ENCODE measurements at places on chromosomes 12 and 14.

- no peak for DNase-seq
These were observed 14.9 kb upstream of the SCAF11 start for GRCh38 chr12:46005151-46005797.

DNA sequence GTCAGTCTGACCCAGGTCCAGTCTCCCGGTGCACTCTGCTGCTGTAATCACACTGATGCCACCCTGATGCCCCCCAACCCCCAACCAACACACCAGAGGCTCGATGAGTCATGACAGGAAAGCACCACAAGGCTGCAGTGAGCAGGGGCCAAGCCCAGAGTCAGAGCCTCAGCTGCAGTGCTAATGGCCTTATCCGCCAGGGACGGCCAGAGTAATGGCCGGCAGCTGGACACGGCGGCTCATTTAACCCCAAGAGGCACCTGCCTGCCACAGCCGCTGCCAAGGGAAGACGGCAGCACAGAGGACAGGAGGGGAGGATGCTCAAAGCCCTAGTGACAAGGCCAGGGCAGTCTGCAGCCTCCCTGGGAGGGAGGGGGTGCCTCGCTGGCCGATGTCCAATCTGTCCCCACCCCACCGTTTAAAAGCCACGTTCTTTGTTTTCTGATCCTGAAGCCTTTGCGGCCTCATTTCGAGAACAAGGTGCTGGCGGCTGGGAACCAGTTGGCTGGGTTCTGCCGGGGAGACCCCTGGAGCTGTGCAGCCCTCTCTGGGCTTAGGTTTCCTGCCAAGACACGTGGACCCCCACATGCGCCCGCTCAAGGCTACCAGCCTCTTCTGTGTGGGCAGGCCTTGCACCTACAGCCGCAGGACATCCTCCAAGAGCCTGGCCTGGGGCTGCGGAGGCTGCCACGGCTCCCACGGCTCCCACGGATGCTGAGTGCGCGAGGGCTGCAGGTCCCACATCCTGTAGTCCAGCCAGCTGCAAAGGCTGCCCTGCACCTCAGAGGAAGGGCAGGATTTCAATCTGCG, 13.1 kb downstream of the CCDC85C start:
- no peak for DNase-seq

DNA sequence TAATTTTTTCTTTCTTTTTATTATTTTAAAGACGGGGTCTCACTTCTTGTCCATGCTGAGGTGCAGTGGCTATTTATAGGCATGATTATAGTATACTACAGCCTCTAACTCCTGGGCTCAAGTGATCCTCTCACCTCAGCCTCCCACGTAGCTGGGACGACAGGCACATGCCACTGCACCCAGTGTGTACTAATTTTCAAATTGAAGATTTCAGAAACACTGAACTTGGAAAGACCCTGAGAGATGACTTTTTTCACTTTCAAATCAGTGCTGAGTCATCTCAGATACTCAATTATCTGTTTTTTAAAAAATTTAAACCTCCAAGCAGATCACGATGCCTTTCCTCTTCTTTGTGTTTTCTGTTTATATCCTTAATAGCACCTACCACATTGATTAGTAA, 53.7 kb upstream of the COCH start:
- no peak for DNase-seq

GRCh38 chr14:28467611-28468010, 299.0 kb upstream of the FOXG1 start:
- no peak for DNase-seq

GRCh38 chr14:80426683-80427082, 215.4 kb upstream of the DIO2 start:
- DNase-seq: no peak

GRCh38 chr12:2842948-2843347, 8.1 kb upstream of the NRIP2 start:
- no peak for DNase-seq

GRCh38 chr12:104426926-104427546, 29.7 kb upstream of the CHST11 start:
- DNase-seq: no peak

GRCh38 chr12:11543457-11544158, 105.9 kb upstream of the ETV6 start:
- no peak for DNase-seq

GRCh38 chr14:85057221-85057620, 472.7 kb upstream of the FLRT2 start:
- DNase-seq: no peak

DNA sequence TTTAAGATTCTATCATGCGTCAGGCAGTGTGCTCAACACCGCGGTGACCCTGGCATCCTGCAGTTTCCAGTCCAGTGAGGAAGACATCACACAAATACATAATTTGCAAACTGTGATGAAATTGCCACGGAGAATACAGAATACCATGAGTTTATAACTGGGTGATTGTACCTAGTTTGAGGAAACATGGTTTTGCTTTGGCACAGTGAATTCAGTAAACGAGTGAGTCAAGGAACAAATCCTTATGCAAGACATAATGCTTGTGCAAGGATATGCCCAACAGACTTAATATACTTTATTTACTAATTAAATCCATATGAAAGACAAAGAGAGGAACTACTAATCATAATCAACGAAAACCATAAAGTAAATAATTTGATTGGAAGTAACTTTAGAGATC, 311.8 kb upstream of the TMTC1 start:
- no peak for DNase-seq

GRCh38 chr14:47929334-47929733, 253.9 kb upstream of the MDGA2 start:
- no peak for DNase-seq

DNA sequence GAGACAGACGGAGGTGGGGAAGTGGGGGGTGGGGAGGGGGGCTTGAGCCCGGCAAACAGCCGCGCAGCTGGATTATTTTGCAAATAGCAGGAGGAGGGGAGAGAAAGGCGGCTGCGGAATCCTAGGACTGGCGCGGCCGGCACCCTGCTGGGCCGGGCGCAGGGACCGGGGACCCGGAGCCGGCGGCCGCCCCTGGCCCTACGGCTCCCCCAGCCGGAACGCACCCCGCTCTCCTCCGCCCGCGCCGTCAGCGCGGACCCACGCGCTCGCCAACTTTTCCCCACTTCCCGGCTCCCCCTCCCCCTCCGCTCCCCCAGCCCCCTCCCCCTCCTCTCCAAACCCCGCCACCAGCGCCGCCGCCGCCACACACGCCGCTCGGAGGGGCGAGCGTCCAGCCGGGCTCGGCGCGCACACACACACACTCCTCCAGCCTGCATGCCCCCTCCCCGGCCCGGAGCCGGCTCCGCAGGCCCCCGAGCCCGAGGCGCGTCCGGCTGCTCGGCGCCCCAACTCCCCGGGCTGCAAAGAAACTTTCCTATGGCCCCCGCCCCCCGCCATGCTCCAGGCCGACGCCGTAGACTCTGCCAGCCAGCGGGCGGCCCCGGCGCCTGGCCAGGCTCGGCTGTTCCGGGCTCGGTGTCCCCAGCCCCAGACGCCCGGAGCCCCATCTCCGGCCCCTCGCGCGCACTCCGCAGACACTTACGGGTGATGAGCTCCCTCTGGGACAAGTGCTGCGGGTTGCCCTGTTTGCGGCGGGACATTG, 1.4 kb downstream of the BCL11B start:
- no peak for DNase-seq

- DNase-seq: no peak
These were observed 3.6 kb upstream of the TNFRSF1A start for GRCh38 chr12:6345319-6346091.

DNA sequence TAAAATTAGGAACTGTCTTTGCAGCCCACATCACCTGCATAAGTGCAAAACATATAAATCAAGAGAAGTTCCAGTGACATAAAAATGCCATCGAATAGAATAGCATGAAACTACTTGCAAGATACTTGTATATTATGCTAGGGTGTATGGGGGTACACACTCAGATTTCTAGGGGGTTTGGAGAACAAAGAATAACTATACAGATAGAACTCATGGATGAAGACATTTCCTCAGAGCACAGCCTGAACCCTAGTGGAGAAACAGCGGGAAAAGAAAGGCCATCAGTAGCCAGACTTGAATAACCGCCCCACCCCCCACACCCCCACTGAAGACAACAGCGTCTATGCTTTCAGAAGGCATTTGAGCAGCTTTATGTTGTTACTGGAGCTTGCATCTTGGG, 425.8 kb downstream of the NPAS3 start:
- DNase-seq: no peak

- DNase-seq: no peak
These were observed 33.1 kb upstream of the PTPRO start for GRCh38 chr12:15289192-15289591.

DNA sequence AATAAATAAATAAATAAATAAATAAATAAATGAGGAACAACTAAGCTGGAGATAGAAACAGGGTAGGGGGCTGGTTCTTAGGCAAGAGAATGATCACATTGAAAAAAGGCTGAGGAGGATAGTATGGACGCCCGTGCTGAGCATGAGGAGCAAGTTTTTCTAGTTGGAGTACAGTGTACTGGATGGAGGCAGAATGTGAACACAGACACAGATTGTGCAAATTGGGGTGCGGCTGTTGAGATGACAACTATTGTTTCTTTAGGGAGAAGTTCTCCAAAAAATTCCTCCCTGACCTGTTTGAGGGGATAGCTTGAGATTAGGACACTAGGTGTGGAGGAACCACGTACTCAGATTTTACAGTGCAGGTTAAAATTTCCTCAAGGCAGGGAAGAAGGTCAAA, 979 bp upstream of the BIN2 start:
- no peak for DNase-seq

DNA sequence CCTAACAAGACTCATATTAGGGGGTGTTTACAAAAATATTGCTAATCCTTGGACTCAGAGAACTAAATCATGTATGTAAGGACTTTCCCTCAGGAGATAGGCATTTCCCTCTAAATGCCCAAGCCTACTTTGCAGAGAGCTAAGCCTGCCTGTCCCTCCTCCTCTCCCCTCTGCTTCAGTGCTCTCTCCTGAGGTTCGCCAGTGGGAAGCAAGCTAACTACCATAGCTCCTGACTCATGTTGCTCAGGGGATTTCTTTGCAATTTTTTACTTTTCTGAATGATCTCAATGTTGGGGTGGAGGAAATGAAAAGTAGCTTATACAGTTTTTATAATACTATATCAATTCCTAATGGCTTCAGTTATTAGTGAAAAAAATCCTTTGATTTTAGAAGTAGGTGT, 29.6 kb downstream of the IFT43 start:
- DNase-seq: no peak

- peak; percentile 19 for DNase-seq
These were observed 963 bp downstream of the ATL1 start for GRCh38 chr14:50560931-50561285.

- DNase-seq: no peak
These were observed 1141.2 kb upstream of the TMEM132C start for GRCh38 chr12:127125607-127126259.

DNA sequence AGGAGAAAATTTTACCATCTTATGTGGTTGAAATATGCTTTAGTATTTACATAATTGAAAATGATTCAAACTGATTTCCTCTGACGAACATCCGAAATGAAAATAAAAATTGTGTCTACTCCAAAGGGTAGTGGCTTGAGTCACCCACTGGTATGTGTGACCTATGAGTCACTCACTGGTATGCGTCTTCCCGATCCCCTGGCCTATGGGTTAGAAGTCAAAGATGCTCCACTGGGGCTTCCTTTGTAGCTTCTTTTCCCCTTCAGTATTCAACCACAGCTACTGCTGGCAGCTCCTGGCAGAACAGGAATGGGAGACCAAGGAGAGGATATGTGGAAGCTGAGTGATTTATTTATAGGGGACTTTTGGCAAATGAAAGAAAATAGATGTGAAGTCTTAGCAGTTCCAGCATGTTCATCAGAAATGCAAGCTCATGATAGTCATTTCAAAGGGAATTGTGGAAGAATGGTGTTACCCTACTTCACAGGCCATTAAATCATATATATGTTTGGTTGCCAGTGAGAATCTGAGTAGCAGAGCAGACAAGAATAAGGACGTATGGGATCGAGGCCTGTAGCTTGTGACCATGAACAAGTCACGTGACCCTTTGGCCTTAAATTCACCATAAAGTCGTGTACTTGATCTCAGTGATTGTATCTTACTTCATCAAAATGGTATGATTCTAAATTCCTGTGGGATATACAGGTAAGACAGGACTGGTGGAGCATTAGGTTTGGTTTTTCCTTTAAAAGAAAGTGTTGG, 108.3 kb downstream of the CRADD start:
- no peak for DNase-seq

GRCh38 chr14:104552738-104553125, 26.8 kb upstream of the C14orf180 start:
- no peak for DNase-seq

DNA sequence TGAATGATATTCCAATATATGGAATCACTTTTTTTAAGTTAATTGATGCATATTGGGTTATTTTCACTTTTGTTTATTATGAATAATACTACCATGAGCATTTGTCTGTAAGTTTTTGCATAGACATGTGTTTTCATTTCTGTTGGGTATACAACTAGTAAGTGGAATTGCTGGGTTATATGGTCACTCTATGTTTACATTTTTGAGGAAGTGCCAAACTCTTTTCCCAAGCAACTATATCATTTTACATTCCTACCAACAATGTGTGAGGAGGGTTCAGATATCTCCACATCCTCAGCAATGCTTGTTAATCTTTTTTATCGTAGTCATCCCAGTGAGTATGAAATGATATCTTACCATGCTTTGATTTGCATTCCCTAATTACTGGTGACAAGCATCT, 64.0 kb downstream of the MON2 start:
- no peak for DNase-seq

- DNase-seq: no peak
These were observed 21.6 kb downstream of the KRT76 start for GRCh38 chr12:52755533-52755932.

- no peak for DNase-seq
These were observed 101.1 kb downstream of the DAD1 start for GRCh38 chr14:22487941-22488340.

DNA sequence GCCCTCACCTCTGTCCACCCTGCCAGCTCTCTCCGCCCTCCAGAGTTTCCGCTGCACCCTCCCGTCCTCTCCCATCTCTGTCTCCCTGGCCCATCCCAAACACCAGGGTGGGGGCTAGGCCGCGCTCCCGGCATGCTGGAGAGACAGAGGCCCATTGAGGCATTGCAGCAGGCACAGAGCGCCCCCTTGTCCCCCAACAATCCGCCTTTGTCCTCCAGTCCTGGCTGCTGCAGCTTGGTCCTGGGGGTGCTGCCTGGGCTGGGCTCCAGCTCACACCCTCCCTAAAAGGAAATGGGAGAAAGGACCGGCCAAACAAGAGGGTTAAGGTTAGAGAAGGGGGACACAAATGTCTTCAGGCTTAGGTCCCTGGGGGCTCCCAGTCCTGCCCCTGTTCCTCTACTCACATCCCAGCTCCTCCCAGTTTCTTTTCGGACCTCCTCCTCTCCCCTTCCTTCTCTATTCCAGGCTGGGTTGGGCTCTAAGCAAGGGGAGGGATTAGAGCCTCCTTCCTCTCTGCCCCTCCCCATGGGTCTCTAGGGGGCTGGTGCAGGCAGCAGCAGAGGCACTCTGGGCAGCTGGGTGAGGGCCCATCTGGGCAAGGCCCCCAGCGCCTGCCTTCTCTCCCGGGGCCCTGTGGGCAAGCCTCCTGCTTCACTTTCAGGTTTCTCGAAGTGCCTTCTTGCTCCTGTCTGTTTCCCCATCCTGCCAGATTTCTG, at the start of gene CMTM5:
Gene CMTM5, plus strand, starts transcription at position 565 of the 716 bp plus-strand sequence. CDS start 206 bp downstream, outside the sequence.
- DNase-seq: no peak

Data from stimulated activated CD8-positive, alpha-beta memory T cell treated with anti-CD3 and anti-CD28 coated beads, Interleukin-7, amount 100 ng/mL, for 24 hours (primary cell).